ENCODE measurements at places on chromosomes 16 and 17.

DNA sequence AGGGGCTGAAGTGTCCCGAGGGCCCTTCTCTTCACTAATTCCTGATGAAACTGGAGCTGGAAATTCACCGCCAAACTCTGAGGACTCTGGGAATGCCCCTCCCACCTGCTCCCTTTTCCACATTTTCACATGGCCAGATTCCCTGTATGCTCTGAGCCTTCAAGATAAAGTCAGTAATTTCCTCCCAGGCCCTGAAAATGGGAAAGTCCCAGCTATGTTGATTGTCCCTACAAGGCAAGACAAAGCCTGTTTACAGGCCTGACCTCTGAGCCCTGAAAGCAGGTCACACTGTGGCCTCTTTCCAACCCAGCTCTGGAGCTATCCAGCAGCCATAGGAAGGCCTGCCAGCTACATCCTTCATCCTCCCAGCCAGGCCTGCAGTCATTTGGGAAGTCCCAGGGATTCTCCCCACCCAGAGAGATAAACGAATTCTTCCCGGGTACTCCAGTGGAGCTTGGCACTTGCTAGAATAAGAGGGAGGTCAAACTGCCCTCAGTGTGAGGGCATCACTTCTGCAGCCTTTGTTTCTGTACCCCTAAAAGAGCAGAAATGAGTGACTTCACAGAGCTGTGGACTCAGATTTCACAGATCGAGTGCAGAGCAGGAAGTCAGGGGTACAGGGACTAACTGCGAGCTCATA lies 19.6 kb upstream of the CCL2 start:
- DNase-seq = no peak

GRCh38 chr17:66229783-66230538 lies 746 bp upstream of the APOH start:
- DNase-seq = no peak

GRCh38 chr16:90026135-90026534 lies 6.9 kb upstream of the DBNDD1 start:
- DNase-seq = no peak

DNA sequence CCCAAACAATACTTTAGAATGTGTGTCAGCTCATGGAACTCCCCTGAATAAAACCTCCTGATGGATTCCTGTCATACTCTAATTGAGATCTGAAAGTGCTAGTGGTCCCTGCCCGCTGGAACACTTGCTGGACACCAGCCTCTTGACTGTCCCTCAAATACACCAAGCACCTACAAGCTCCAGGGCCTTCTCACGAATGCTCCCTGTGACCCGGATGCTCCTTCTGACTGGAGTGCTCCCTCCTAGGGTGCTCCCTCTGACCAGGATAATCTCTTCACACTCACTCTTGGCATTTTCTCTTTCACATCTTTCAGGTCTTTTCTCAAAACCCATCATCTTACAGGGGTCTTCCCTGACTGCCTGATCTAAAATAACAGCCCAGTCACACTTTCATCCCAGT lies 205.9 kb downstream of the SLC39A11 start:
- no peak for DNase-seq

- DNase-seq = no peak
Observed at GRCh38 chr16:58177353-58177710, 20.6 kb downstream of the CSNK2A2 start.

DNA sequence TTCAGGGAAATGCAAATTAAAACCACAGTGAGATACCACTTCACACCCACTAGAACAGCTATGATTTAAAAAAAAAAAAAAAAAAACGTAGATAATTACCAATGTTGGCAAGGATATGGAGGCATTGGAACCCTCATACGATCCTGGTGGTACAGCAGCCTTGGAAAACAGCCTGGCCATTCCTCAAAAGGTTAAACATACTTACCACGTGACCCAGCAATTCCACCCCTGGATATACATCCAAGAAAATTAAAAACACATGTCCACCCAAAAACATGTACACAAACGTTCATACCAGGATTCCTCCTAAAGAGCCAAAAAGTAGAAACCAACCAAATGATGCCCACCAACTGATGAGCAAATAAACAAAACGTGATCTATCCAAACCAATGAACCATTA lies 68.1 kb downstream of the GAS7 start:
- DNase-seq = no peak

GRCh38 chr17:33292201-33292980 lies 704 bp downstream of the ASIC2 start:
- DNase-seq = no peak

GRCh38 chr16:66910175-66910940 lies 8.3 kb downstream of the CDH16 start:
- no peak for DNase-seq

DNA sequence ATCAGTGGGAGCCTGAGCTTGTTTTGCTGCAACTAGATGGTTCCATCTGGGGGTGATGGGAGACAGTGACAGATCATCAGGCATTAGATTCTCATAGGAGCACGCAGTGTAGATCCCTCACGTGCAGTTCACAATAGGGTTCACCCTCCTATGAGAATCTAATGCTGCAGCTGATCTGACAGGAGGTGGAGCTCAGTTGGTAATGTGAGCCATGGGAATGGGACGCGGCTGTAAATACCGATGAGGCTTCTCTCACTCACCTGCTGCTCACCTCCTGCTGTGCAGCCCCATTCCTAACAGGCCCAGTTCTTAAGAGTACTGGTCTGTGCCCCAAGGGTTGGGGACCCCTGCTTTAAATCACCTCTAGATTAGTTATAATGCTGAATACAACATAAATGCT lies 137.5 kb upstream of the PLEKHM1 start:
- DNase-seq = no peak

- DNase-seq = no peak
Observed at GRCh38 chr16:89436366-89436765, 54.0 kb downstream of the ANKRD11 start.

- no peak for DNase-seq
Observed at GRCh38 chr16:21264571-21265036, 13.5 kb downstream of the CRYM start.

DNA sequence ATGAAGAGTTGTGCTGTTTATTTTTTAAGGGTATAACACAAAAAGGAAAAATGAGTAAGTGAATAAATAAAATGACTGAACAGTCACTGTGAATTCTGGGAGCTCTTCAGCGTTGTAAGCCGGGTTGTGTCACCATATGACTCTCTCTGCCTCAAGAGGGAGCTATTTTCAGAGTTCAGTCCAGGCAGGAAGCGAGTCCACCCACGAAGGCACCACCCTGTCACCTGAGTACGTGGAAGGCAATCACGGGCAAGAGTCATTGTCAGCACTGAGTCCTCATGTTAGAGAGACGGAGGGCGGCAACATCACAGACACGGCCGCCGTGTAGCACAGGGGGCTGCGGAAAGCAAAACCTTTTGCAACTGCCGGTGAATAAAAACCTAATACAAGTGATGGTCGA lies 227.6 kb downstream of the UTP18 start:
- DNase-seq = no peak

GRCh38 chr17:82318772-82319606 lies 1.6 kb upstream of the CD7 start:
- DNase-seq = no peak

GRCh38 chr17:49851387-49852291 lies 3.8 kb upstream of the TAC4 start:
- DNase-seq = no peak

GRCh38 chr16:87337262-87337771 lies 20.1 kb upstream of the C16orf95 start:
- no peak for DNase-seq

GRCh38 chr17:57363998-57364643 lies 107.8 kb downstream of the MSI2 start:
- DNase-seq = no peak

DNA sequence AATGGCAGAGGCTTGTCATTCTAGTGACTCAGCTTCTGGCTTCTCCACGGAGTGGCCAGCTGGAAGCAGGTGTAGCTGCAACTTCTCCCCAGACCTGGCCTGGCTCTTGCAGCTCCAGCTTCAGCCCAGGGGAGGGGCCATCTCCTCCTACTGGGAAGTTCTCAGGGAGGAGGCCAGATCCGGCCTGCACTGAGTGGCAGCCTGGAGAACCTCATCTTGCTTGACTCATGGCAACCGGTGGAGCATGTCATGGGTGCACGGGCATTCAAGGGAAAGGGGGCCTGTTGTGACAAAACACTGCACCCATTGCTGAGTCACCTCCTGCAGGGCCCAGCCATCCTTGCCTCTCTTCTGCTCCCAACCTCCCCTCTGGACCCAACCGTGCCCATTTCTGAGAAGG lies 273.9 kb upstream of the MAF start:
- DNase-seq = no peak
